Activated CD4-positive, alpha-beta T cell treated with anti-CD3 and anti-CD28 coated beads, Interleukin-2, amount 10 ng/mL, durations not matched to agents 7 days and 5 days (primary cell): ENCODE measurements at places on chromosomes 16 and 17. TPM values are rescaled to one million over a fixed set of nuclear protein-coding genes. Genes with fewer than 3 reads are reported as not detected.

Gene SLC6A2
- total RNA-seq = not detected

Gene ABHD15
- 18.0 TPM for total RNA-seq

Gene TEKT3
- total RNA-seq = not detected

Gene IL34
- not detected for total RNA-seq

Gene TMEM204
- total RNA-seq = 73.5 TPM

Gene TK1
- 121 TPM for total RNA-seq

Gene FA2H
- total RNA-seq = 0.21 TPM

Gene RCVRN
- not detected for total RNA-seq

Gene PIK3R5
- 73.4 TPM for total RNA-seq

Gene BEAN1
- total RNA-seq = not detected

Gene COX6A2
- total RNA-seq = not detected

Gene GLIS2
- total RNA-seq = 0.17 TPM

Gene OTOP3
- not detected for total RNA-seq

Gene SDK2
- 10.5 TPM for total RNA-seq

Gene C16orf46
- 0.17 TPM for total RNA-seq

Gene OR3A3
- not detected for total RNA-seq

Gene KRTAP4-4
- total RNA-seq = not detected

Gene SLC6A4
- 0.12 TPM for total RNA-seq
